ENCODE measurements at places on chromosomes 2 and 18. TPM values are rescaled to one million over a fixed set of nuclear protein-coding genes. Genes with fewer than 3 reads are reported as not detected.

Gene NEUROD1
- 14.2 TPM for polyA plus RNA-seq

Gene ETAA1
- 5.4 TPM for polyA plus RNA-seq

Gene CFAP53
- polyA plus RNA-seq: 1.6 TPM

Gene KIF1A
- 31.6 TPM for polyA plus RNA-seq

Gene RSAD2
- polyA plus RNA-seq: not detected

Gene IL1RN
- polyA plus RNA-seq: not detected

Gene RAX
- polyA plus RNA-seq: not detected

Gene PLGLB1
- 7.0 TPM for polyA plus RNA-seq

Measured in Purkinje cell (primary cell).